ENCODE measurements at places on chromosomes 1 and 21.
A peak's percentile ranks its signal among the peaks of the same experiment; 100 is the strongest.

DNA sequence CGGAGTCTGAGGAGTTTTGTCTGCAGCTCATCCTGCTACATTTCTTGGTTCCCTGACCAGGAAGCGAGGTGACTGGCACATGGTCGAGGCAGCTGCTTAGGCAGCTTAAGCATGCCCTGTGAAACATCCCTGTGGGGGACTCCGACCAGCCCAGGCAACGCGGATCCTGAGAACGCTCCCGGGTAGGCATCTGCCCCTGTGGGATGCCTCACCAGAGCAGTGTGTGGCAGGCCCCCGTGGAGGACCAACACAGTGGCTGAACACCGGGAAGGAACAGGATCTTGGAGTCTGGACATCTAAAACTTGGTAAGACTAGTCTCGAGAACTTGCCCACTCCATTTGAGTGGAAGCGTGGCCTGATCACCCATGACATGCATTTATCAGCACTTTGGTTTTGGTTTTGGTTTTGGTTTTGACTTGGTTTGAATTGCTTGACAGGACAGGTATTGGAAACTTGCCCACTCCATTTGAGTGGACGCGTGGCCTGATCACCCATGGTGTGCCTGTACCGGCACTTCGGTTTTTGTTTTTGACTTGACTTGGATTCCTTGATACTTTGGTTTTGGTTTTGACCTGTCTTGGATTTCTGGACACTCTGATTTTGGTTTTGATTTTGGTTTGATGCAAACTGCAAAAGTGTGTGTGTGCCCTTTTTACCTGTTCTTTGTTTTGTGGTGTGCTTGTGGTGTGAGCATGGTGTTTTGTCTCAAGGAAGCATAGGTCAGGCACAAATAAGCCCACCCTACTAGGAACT lies 12.2 kb upstream of the NEK2 start:
- no peak for DNase-seq

DNA sequence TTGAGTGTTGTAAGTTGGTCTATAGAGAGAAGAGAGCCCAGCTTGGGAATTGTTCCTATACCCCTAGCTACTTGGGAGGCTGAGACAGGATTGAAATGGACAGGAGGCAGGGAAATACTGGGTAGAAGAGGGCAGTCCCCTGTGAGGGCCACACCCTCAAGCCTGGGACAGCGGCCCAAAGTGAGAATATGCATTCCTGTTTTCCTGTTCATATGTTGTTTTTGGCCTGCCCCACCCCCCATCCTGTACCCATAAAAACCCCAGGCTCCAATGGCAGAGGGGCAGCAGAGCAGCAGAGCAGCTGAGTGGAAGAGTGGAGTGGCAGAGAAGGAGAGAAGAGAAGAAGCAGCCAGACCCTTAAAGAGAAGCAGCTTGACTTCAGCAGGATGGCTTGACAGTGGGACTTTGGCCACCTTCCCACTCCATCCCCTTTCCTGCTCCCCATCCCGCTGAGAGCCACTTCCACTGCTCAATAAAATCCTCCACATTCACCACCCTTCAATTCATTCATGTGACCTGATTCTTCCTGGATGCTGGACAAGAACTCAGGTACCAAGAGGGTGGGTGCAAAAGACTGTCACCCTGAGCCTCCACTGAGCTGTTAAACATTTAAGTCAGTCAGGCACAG lies 70.6 kb upstream of the PUM1 start:
- DNase-seq, result no peak

DNA sequence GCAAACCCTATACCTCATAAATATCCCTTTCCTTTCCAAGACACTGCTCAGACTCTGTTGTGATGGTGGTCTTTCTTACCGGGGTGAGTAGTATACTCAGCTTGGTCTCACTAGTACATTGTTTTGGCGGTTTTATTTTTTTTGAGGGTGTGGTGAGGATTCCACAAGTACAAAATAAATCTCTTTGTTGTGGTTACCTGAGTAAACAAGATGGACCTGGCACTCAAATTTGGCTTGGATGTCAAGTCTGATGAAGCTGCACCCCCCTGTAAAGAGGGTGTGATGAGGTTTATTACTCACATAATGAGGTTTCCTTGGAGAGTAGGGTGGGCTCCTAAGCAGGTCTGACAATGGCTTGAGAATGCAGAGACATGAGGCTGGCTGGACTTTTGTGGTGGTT lies 68.2 kb upstream of the KCNJ6 start:
- no peak for DNase-seq

GRCh38 chr1:246647513-246647912 lies 76.7 kb upstream of the SCCPDH start:
- no peak for DNase-seq

- no peak for DNase-seq
Observed at GRCh38 chr1:104132382-104132973, 382.8 kb downstream of the AMY1C start.

DNA sequence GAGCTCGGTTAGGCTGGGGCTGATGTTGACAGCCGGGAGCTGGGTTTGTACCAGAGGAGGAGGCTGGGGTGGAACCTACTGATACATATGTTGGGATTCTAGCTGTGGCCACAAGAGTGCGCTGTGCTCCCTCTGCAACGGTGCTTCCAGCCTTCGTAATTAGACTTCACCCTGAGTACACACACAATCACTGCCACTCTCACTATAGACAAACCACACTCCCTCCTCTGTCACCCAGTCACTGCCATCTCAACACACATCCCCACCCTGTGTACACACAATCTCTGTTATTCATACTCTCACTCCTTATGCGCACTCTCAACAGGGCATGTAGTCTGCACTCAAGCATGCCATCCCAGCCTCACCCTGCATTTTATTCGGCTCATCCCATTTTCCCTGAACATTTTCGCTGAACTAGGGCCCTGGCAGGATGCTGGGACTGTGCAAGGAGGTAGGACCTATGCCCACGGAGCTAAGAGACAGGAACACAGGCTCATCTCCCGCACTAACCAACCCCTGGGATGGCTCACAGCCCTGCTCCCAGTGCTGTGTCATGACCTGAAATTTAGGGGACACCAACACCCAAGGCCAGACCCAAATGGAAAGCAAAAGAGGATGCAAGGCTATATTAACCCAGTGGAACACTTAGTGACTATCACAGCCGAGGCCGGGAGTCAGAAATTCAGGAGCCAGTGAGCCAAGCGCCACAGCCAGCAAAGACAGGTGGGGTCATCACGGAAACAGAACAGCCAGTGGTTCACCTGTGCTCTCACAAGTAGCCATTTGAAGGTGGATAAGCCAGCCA lies 5.7 kb downstream of the GJB3 start:
- DNase-seq, result peak; percentile 16

- no peak for DNase-seq
Observed at GRCh38 chr1:91546301-91546581, 45.6 kb downstream of the CDC7 start.

GRCh38 chr1:39348278-39348677 lies 143.2 kb upstream of the BMP8A start:
- DNase-seq, result no peak

- peak; percentile 15 for DNase-seq
Observed at GRCh38 chr1:152347116-152347728, 12.6 kb downstream of the FLG2 start.

GRCh38 chr1:117620440-117620839 lies 14.6 kb downstream of the TENT5C start:
- no peak for DNase-seq

- no peak for DNase-seq
Observed at GRCh38 chr1:219626865-219627264, 14.0 kb upstream of the ZC3H11B start.

DNA sequence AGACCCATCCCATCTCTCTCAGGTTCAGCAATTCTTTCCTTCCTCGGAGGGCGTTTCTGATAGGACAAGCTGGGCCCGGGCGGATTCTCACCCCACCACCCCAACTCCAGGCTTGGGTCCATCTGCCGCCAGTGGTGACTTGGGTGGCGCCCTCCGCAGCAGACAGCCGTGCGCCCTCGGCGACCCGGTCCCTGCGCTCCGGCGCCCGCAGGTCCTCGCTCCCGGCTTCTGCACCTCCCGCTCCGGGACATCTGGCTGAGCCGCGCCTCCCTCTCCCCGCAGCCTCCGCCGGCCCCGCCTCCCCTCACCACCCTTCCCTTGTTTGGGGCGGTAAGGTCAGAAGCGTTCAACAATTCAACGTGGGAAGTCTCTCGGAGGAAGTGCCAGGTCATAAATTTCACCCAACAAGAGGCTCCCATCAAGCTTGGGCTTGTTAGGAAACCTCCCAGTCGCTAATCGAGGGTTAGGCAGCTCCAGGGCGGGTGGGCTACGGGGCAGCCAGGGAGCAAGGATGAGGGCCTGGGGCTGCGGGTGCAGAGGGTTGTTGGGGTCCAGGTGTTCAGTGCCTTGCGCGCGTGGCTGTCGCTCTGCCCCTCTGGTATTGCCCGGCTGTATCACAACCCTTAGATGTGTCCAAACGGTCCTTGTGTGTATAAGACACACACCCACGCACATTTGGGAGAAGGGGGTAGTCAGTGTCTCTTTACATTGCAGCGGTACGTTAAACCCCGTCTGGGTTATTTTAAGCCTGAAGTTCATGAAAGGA lies 39.8 kb downstream of the OLIG1 start:
- DNase-seq, result no peak

- no peak for DNase-seq
Observed at GRCh38 chr1:209672705-209673630, 2.2 kb upstream of the G0S2 start.

- DNase-seq, result no peak
Observed at GRCh38 chr1:159763686-159764085, 17.1 kb upstream of the DUSP23 start.

DNA sequence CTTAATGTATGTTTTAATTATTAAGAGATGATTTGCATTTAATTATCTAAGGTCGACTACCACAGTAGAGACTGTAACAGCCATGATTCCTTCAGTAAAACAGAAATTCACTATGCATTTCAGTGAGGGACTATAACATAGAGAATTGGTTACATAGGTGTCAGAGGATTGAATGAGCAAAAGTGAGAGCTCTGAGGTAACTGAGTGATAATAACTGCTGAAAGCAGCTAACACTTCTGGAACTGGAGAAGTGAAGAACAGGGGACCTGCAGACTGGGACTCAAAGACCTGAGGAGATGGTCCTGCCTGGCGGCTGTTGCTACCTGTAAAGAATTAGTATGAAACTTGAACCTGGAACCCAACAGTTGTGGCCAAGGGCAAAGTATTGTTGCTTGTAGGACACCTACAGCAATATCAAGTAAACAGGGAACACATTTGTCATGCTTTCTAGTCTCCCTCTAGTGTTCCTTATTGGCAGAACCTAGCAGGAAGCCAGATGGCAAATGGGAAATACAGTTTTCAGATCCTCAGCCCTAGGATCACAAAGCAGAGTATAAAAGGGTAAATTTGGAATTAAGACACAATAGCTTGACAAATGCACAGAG lies 110.6 kb downstream of the HS2ST1 start:
- no peak for DNase-seq

- DNase-seq, result no peak
Observed at GRCh38 chr1:172326136-172326535, 94.3 kb upstream of the C1orf105 start.

DNA sequence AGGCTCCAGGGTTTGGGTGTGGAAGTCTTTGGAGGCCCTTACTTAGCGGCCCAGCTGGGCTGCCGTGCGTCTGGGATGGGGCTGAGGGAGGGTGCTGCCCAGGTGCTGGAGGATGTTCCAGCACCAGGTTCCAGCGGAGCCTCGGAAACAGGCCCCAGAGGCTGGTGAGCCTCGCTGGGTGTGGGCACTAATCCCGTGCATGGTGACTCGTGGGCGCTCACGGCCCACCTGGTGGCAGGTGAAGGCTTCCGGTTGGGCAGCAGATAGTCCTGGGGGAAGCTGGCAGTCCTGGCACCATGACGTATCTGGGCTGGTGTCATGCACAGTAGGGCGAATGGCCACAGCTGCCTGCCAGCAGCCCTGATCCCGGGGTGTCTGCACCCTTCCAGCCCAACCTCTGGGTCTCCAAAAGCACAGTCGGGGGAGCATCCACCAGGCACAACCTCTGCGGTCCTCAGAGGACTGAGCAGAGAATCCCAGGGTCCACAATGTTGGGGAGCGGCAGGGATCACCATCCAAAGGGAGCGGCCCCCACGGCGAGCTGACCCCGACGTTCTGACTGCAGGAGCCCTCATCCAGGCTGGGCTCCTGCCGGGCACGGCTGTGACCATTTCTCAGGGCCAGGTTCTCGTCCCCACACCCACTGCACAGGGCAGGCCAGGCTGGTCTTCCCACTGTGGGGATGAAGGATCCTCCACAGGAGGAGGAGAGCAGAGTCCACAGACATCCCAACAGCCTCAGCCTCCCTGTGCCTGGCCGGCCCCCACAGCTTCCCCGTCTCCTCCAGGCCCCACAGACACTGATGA lies 25.3 kb downstream of the FTCD start:
- DNase-seq, result no peak

- no peak for DNase-seq
Observed at GRCh38 chr1:154863315-154864174, 6.5 kb downstream of the KCNN3 start.

DNA sequence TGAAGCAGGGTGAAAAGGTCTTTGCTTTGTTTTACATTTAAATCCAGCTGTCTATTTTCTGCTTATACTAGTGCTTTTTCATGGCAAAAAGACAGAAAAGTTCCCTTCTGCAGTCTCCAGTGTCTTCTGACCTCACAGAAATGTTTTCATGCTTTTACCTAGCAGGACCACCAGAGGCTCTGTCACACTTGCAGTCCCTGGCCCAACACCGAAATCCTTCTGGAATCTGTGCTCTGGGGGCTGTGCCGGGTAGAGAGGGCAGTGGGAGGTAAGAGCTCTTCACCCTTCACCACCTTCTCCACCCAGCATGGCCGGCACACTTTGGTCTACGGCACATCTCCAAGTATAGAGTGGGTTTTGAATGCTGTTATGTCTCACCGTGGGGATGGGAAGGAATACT lies 20.8 kb downstream of the GNAT2 start:
- no peak for DNase-seq

- no peak for DNase-seq
Observed at GRCh38 chr1:27451343-27451742, 38.6 kb downstream of the WASF2 start.

- DNase-seq, result no peak
Observed at GRCh38 chr1:4076346-4076745, 176.3 kb upstream of the C1orf174 start.

GRCh38 chr1:243266231-243266630 lies 10.4 kb downstream of the SDCCAG8 start:
- DNase-seq, result no peak

GRCh38 chr1:226919995-226920394 lies 20.1 kb upstream of the COQ8A start:
- DNase-seq, result no peak

DNA sequence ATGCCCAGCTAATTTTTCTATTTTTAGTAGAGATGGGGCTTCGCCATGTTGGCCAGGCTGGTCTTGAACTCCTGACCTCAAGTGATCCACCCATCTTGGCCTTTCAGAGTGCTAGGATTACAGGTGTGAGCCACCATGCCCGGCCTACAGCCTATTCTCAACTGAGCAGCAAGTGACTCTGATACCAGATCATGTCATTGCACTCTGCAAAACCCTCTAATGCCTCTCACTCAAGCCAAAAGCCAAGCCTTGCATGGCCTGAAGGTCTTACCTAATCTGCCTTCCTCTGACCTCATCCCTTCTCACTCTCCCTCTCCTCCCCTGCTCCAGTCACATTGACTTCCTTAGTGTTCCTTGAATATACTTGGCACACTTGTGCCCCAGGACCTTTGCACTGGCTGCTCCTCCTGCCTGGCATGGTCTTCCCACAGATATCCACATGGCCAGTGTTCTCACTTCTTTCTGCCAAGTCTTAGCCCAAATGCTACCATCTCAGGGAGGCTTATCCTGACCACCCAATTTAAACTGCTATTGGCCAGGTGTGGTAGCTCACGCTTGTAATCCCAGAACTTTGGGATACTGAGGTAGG lies 8.2 kb upstream of the ASAP3 start:
- DNase-seq, result no peak

- DNase-seq, result no peak
Observed at GRCh38 chr21:20701235-20701634, 297.0 kb upstream of the NCAM2 start.

GRCh38 chr1:28507247-28507645 lies 1.4 kb downstream of the RCC1 start:
- no peak for DNase-seq
